ENCODE measurements at places on chromosomes 2 and 18.

DNA sequence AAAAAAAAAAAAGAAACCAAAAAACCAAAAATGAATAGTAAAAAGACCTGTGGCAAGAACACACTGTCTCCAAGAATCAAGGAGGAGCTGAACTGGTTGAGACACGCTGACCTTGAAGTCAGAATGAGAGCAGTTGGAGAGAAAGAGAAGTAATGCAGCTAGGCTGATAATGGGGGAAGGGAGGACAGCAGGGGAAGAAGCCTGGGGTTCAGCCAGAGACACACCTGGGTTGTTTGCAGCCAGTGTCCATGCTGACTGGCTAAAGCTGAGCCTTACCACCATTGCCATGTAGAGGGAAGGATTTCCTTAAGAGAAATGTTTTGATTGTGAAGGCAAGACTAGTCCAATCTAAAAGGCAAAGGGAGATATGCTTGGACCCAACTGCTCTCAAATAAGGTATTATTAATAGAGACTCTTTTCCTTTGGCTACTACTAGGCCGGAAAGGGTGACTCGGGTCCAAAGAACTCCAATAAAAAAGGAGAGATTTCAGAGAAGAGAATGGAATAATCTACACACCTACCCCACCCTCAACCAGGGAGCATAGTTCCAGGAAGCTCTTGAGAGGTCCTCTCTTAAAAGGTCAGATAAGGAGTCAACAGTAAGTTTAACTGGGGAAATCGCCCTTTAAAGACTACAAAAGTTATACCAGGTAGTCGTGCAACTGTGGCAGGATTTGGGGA lies 25.2 kb upstream of the REL start:
- DNase-seq = no peak

GRCh38 chr2:151946250-151946884 lies 118.1 kb upstream of the ARL5A start:
- no peak for DNase-seq

- DNase-seq = no peak
Observed at GRCh38 chr2:182541268-182541667, 114.4 kb upstream of the PDE1A start.

- DNase-seq = no peak
Observed at GRCh38 chr2:68333931-68334330, 14.2 kb upstream of the CNRIP1 start.

- DNase-seq = no peak
Observed at GRCh38 chr2:37882036-37882435, 43.1 kb upstream of the RMDN2 start.

- no peak for DNase-seq
Observed at GRCh38 chr2:112644933-112645309, 818 bp upstream of the SLC20A1 start.

- no peak for DNase-seq
Observed at GRCh38 chr2:74119912-74120825, 27.5 kb downstream of the BOLA3 start.

- DNase-seq = peak; percentile 28
Observed at GRCh38 chr2:233856184-233856583, 1.8 kb upstream of the HJURP start.

DNA sequence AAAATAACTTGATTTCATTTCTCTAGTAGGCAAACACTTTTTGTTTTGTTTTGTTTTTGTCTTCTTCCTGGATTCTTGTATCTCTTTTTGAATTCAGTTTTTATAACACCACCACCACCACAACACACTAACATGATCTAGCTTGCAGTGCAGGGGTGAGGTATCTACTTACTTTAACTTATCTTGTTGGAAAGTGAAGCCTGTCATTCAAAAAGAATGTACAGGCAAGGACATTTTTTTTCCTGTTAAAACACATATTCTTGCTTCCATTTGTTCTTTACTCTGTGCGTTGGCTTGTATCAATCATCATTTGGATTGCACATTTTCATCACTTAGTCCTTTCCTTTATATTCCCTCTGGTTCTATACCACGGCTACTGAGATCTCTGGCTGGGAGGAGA lies 824.2 kb downstream of the PLCL1 start:
- DNase-seq = no peak

- DNase-seq = no peak
Observed at GRCh38 chr2:181252262-181253148, 204.7 kb upstream of the ITGA4 start.

- DNase-seq = no peak
Observed at GRCh38 chr2:224147174-224147573, 108.1 kb upstream of the SERPINE2 start.

DNA sequence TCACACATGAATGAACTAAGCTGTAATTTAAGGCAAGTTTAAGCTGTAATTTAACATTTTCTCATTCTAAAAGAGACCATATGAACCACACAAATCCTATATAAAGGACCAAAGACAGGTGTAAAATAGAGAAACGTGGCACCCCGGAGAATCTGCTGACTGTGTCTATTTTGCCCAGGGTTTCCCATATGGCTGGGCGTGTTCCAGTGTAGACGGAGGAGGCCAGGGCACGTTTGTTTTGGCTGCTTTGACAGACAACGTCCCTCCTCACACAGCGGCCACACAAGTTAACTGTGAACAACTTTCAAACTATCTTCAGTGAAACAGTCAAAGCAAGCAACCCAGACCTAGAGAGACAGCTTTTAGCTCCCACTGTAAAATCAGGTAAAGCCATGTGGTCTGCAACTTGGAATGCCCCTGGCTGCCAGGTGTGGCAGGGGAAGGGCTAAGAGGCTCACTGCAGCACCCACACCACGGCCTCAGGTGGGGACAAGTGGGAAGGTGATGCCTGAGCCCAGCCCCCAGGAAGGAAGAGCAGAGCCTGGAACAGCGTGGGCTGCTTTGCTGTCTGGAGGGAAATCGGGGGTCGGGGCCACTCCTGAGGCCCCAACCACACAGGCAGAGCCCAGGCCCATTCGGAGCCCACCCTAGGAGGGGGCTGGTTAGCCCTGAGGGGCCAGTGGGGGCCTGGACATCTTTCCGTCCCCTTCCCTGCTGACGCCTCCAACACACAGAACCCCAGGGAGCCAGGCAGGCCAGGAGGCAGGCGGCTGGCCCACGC lies 40.7 kb downstream of the SLC66A2 start:
- DNase-seq = no peak

- DNase-seq = no peak
Observed at GRCh38 chr2:85755122-85756027, 1.6 kb downstream of the ATOH8 start.

DNA sequence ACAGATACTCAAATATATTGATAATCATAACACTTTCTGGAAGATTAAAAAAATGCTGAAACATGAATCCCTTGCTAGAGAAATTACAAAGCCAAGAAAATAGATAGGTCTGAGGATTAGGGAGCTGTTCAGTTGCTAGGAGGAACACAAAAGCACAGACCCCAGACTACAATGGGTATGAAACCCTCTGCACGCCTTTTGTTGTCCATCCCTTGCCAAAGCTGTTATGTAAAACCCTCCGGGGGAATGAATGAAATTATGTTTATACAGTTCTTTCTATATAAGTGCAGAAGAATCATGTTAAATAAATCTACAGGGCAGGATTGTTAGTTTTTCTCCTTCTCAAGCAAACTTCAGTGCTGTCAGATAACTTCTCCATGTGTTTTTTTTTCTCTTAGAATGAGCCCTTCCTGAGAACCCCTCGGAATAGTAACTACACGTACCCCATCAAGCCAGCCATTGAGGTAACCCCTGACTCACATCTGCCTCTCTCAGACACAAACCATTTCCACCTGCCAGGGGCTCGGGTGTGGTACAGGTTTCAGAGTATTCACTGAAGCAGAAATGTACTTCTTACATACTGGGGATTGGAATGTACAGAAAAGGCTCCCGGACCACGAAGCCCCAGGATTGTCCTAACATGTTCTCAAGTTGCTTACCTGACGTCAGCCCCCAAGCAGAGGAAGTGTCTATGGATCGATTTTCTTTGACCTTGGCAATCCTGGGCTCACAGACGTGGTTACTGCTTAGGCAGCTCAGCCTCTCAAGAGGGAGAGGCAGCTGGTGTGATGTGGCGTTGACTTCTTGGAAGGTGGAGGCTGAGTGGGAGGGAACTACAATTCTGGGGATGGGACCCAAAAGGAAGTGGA lies 118.0 kb downstream of the PLB1 start:
- DNase-seq = no peak

- no peak for DNase-seq
Observed at GRCh38 chr2:127597984-127598380, 48.0 kb upstream of the GPR17 start.

GRCh38 chr2:24382363-24383073 lies 22.2 kb upstream of the ITSN2 start:
- peak; percentile 79 for DNase-seq

GRCh38 chr2:26270373-26270772 lies 25.6 kb downstream of the HADHB start:
- DNase-seq = no peak

- DNase-seq = no peak
Observed at GRCh38 chr2:200288670-200289429, 17.6 kb upstream of the SPATS2L start.

GRCh38 chr2:181384923-181385322 lies 72.3 kb upstream of the ITGA4 start:
- no peak for DNase-seq

- no peak for DNase-seq
Observed at GRCh38 chr2:182543741-182544525, 117.1 kb upstream of the PDE1A start.

DNA sequence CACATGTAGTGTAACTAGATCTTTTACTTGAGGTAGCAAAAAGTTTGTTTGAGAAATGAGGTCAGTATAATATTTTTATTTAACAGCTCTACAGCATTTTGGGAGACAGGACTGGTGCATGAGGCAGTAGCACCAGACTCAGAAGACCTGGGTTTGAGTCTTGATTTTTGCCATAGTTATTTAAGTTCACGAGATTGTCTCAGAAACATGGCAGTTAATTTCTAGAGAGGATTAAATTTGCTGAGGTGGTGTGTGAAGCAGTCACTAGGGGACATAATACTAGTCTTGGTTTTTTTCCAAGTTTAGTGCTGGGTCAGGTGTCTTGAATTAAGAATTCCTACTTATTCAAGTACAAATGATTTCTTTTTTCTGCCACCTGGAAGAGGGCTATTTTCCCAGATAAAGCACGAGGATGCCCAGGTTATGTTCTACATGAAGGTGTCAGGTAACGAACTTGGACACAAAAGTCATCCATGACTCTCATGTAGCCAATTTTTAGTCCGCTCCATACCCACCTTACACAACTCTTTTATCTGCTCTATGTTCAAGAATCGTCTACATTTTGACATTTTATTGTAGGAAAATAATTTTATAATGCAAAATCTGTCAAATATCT lies 1.4 kb downstream of the MARCHF7 start:
- peak; percentile 40 for DNase-seq

DNA sequence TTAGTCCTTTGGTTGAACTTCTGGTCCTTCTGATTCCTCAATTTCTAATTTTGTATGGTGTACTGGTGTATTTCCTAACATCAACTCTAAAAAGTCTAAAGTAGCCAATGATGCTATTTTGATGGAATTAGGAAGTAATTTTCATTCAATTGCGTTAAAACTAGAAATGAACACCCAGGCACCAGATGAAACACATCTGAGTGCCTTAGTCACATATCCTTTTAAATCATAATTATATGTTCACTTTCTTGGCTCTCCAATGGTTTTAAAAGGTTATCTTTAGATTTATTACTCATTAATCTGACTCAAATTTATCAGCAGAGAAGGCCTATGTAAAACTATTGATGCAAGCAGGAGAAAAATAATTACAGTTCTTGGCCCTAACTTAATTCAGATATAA lies 119.7 kb downstream of the GAREM1 start:
- no peak for DNase-seq

GRCh38 chr2:74513605-74514367 lies 464 bp upstream of the TLX2 start:
- DNase-seq = no peak

- no peak for DNase-seq
Observed at GRCh38 chr2:44934038-44934982, 7.2 kb upstream of the SIX3 start.

DNA sequence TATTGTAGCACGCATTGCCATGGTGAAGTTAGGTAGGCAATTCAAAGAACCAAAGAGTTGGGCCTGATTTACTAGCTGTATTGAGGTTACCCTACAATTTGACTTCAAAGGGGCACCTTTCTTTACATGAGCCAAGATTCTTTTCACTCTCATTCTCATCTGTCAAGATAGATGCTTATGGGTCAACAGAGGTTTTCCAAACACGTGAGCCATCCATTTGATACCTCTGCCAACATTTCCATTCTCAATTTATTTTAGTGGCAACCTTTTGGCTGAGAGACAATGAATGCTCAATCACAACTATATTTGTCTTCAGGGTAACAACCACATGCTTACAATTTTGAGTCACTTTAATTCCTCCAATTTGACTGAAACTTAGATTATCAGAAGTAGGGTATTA lies 370.6 kb upstream of the CDH20 start:
- no peak for DNase-seq

- DNase-seq = no peak
Observed at GRCh38 chr18:65017372-65017760, 733.4 kb upstream of the CDH7 start.

GRCh38 chr18:49400398-49401072 lies 59.9 kb downstream of the DYM start:
- DNase-seq = no peak

GRCh38 chr2:232306741-232307305 lies 71.7 kb upstream of the ALPP start:
- no peak for DNase-seq

DNA sequence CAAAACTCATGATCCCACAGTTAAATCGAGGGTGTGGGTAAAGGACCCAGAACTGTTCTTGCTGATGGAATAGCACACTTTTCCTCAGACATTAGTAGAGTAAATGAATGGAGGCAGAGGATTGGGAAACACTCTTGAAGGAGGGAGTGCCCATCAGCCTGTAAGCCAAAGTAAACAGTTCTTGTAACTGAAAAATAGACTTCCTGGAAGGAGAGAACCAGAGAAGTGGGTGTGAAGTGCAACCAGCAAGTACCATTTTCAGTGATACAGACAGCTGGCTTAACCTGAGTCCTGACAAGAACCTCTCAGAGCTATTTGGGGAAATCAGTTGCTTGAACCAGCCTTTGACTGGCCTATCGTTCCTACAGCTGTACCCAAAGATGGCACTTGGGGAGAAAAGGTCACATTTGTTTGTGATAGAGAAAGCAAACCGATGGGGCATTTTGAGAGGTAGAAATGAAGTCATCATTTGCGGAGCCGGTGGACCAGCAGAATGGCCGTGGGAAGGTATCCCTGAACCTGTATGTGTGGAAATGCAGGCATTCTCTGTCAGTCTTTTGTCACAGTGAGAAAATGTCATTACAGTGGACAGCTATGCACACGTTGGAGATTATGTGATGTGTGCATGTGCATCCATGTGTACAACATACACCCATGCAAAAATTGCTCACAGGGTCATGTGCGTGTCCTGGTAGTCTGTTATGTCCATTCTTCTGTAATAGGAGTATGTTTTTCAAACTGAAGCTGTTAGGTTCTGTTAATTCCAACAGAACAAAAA lies 17.8 kb downstream of the CRIM1 start:
- no peak for DNase-seq

- DNase-seq = no peak
Observed at GRCh38 chr2:165631089-165631488, 161.6 kb downstream of the CSRNP3 start.

GRCh38 chr2:56729212-56729611 lies 545.4 kb downstream of the CCDC85A start:
- DNase-seq = no peak

Data from OCI-LY7 (cell line).